ENCODE measurements at places on chromosomes 13 and 19.

GRCh38 chr13:46556418-46556779 is 3.4 kb downstream of the LRCH1 start:
- no peak for DNase-seq

- DNase-seq = no peak
These were observed 20.2 kb downstream of the KLK5 start for GRCh38 chr19:50932690-50933083.

GRCh38 chr19:35885225-35885738 is 15.1 kb downstream of the NFKBID start:
- no peak for DNase-seq

- no peak for DNase-seq
These were observed 581.8 kb upstream of the SLITRK5 start for GRCh38 chr13:87089391-87089790.

DNA sequence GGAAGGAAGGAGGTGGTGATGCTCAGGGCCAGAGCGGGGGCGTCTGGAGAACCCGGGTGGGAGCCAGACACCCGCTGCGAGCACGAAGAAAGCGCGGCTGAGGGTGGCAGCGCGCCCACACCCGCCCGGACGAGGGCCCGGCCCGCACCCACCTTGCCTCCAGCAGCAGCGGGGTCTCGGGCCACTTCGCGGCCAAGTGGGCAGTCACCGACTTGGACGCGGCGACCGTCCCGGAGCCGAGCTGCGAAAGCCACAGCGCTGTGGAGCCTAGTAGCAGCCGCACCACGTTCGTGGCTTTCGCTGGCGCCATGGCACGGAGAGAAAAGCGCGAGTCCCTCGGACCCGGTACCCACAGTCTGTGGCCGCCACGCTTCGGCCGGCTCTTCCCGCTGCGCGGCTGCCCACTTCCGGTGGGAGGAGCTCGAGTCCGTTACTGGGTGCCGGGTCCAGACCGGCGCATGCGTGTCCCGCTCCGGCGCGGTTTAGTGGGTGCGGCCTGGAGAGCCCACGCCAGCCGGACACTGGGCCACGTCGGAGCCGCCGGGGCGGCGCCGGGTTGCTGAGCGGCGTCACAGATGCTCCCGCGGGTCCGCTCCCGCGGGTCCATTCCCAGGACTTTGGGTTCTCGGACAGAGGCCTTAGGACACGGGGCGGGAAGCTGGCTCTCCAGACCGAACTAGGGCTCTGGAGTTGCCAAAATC is at the start of gene UGGT2:
Gene UGGT2 (minus strand): TSS at position 399 of the 701 bp plus-strand sequence. CDS start 89 bp downstream, at position 310.
- DNase-seq = peak; percentile 89

DNA sequence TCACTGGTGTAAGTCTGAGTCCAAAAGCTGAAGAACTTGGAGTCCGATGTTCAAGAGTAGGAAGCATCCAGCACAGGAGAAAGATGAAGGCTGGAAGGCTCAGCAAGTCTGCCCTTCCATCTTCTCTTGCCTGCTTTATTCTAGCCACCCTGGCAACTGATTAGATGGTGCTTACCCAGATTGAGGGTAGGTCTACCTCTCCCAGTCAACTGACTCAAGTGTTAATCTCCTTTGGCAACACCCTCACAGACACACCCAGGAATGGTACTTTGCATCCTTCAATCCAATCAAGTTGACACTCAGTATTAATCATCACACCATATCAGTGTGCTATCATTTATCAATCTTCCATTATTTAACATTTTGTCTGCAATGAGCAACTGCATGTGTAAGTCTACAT is 223.5 kb downstream of the GPC5 start:
- DNase-seq = no peak

- DNase-seq = peak; percentile 74
These were observed 1.7 kb downstream of the PDX1 start for GRCh38 chr13:27921421-27921960.

GRCh38 chr13:31824705-31825517 is 85.6 kb downstream of the RXFP2 start:
- DNase-seq = peak; percentile 21

DNA sequence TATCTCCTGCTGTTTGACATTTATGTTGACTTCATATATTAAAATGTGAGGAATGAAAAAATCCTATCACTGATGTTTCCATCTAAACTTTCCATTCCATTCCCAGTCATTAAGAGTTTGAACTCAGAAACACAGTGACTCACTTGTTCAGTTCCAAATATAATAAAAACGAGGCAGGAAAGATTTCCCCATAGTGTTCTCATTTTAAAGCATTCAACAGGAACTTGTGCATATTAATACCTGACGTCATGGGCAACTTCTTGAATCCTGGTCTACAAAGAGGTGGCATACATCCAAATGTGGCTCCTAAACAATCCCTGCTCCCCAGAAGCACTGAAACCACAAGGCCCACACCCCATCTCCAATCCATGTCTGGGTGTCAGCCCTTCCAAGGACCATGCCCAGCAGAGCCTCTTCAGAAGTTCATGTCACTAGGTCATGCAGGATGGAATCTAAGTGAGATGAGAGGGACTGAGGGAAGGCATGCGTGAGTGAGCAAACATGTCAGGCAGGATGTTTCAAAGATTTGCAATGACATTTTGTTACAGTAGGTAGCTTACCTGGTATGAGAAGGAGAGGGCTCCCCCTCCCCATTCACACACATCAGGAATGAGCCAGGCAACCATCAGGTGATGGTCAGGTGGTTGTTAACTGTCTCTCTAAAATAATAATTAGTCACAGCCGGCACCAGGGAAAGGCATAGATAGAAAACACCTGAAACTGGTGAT is 9.4 kb upstream of the ERVV-2 start:
- peak; percentile 49 for DNase-seq

GRCh38 chr13:78719367-78719766 is 60.4 kb upstream of the OBI1 start:
- DNase-seq = no peak

- DNase-seq = peak; percentile 76
These were observed 17.4 kb upstream of the NPAS1 start for GRCh38 chr19:47002106-47002766.

DNA sequence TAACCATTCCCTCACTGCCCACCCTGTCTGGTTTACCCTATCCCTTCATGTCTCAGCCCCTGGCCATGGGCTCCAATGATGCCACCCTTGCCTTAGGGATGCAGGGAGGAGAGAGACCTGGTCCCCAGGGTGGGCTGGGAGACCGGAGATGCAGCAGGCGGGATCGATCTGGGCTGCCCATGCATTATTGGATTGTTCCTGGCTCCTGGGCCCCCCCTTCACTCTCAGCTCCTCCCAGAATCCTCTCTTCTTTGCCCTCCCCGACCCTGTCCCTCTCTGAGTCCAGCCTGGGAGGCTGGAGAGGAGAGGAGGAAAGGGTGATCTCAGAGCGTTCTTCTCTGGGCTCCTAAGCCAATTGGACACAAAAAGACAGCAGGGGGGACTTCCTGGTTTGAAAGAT is 5.8 kb downstream of the KASH5 start:
- DNase-seq = no peak

DNA sequence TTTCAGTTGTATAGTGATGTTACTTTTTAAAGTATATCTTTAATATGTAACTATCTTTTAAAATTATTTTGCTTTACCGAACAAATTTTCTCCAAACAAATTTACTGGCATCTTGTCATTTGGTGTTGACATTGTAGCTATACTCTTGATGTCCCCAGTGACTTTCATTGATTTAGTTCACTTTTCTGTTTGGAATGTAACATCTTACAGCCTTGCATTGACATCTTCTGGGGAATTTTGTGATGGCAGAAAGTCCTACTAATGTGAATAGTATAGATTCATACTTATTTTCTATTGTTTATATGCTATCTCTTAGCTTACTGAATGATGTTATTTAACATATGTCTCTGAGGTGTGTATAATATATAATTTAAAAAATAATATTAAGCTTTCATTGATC is 800.9 kb upstream of the ATXN8OS start:
- peak; percentile 3 for DNase-seq

DNA sequence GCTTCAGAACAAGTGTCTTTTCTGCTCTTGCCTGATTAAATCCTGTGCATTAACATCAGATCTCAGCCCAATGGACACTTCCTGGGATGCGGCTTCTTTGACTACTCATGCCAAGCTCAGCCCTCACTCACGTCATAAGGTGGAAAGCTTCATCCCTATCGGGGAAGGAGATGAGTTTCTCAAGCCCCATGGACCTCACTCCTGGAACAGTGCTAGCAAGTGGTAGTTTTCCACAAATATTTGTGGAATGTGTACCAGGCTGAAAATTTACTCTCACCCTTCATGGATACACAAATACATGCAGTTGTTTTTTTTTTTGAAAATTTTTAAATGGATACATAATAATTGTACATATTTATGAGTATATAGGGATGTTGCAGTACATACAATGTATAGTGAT is 34.6 kb upstream of the FARP1 start:
- no peak for DNase-seq

DNA sequence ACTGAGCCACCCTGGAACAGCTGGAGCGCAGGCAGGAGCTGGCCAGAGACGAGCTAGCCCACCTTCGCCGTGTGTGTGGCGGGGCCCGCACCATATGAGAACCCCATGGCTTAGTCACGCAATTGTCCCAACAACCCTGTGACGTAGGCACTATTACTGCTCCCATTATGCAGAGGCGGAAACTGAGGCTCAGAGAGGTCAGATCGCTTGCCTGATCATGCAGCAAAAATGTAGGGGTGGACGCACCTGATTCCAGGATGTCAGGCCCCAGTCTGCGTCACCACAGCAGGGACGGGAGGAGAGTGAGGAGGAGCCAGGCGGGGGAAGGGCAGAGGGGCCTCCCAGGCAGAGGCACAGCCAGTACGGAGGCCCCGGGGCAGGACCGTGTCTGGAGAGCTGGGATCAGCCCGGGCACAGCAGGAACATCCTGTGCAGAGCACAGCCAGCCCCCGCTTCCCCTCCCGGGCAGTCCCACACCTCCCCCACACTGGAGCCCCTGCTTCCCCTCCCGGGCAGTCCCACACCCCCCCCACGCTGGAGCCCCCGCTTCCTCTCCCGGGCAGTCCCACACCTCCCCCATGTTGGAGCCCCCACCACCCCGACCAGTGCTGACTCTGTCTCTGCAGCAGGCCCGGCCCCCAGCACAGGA is 16.7 kb downstream of the PIP5K1C start:
- DNase-seq = no peak

DNA sequence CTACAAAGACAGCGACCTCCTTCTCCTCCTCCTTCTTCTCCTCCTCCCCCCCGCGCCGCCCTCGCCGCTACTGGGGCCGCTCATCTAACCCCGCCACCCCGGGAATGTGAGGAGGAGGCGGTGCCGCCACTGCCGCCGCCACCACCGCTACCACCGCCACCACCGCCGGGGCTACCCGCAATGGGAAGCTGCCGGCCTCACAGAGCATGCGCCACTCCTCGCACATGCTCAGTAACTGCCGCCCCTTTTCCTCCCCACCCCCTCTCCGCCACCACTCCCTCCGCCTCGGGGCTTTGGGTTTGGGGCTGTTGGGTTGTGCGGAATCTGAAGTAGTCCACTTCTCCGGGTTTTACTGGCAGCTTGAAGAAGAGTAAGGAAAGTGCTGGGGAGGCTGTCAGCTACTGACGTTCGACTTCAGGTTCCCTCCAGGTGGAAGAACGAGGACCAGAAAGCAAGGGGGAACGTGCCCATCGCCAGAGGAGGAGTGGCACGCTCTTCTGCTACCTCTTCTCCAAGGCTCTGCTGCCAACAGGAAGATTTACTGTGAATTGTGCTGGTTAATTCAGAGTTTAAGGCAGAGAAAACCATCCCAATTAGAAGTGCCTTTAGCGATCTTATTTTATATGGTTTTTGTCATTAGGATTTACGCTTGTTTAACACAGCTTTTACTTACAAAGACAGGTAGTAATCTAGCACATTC is at the start of gene MYCBP2:
Gene MYCBP2 (minus strand): TSS at position 190 of the 700 bp plus-strand sequence. CDS start 319 bp downstream, outside the sequence.
- DNase-seq = peak; percentile 92

GRCh38 chr19:58585442-58586132 is 12.5 kb upstream of the MZF1 start:
- DNase-seq = no peak

DNA sequence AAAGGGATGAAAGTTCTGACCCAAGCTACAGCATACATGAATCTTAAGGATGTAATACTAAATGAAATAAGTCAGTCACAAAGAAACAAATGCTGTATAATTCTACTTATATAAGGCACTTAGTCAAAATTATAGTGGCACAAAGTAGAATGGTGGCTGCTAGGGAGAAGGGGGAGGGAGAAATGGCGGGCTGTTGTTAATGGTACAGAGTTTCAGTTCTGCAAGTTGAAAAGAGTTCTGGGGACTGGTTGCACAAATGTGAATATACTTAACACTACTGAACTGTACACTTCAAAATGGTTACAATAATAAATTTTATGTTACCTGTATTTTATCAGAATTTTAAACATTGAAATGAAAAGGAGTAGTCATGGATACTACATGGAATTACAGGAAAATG is 48.9 kb upstream of the CLDN10 start:
- no peak for DNase-seq

- no peak for DNase-seq
These were observed 4.4 kb upstream of the SRRM5 start for GRCh38 chr19:43607238-43608205.

DNA sequence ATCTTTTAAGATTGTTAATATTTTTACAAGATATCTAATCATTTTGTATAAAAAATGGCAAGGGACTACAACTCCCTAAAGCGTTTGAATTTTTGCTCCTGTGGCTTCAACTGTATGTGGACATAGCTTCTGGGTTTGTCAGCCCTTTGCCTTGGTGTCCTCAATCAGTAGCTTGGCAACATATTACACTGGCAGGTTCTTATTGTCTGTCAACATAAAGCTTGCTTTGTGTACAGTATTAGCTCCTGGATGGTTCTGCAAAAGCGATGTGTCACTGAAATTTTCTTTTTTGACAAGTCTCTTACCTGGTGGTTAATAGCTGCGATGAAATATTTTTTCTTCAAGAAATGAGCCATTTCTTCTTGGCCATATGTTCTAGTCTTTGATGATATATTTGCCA is 190.0 kb downstream of the HS6ST3 start:
- DNase-seq = no peak

GRCh38 chr13:21175656-21176214 is 617 bp downstream of the SKA3 start:
- peak; percentile 53 for DNase-seq

DNA sequence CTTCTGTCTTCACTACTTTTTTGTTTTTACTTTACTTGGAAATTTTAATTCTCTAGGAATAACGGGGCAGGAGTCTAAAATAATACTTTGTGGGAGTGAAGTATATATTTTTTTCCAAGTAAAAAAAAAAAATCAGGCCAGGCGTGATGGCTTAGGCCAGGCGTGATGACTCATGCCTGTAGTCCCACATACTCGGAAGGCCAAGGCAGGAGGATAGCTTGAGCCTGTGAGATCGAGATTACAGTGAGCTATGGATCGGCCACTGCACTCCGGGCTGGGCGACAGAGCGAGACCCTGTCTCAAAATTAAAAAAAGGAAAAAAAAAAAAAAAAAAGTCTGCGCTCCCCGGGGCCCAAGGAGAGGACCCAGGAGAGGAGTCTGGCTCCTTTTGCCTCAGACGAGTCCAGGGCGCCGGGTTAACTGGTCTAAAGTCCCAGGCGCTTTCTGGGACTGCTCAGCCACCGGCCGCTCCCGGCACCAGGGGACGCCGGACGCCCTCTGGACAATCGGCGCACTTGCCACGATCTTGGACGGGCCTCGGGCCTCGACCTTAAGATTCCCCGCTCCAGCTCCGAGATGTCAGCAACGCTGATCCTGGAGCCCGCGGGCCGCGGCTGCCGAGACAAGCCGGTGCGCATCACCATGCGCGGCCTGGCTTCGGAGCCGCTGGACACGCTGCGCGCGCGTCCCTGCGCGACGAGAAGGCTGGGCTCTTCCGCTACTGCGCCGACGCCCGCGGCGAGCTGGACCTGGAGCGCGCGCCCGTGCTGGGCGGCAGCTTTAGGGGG is 2.7 kb upstream of the ZFP82 start:
- peak; percentile 75 for DNase-seq
